ENCODE measurements at places on chromosomes 16 and 17. TPM values are rescaled to one million over a fixed set of nuclear protein-coding genes. Genes with fewer than 3 reads are reported as not detected.
A peak's percentile ranks its signal among the peaks of the same experiment; 100 is the strongest.

GRCh38 chr17:40318830-40319391 lies 9.9 kb downstream of the RARA start:
- peaks cover 93% of the 10 kb centered on the region for H3K4me1 ChIP-seq
- no peak for DNase-seq
- peak overlapping the region; percentile 59 for H3K4me3 ChIP-seq
- no peaks in the 10 kb centered on the region for H3K36me3 ChIP-seq
- no peaks in the 10 kb centered on the region for H3K27me3 ChIP-seq

DNA sequence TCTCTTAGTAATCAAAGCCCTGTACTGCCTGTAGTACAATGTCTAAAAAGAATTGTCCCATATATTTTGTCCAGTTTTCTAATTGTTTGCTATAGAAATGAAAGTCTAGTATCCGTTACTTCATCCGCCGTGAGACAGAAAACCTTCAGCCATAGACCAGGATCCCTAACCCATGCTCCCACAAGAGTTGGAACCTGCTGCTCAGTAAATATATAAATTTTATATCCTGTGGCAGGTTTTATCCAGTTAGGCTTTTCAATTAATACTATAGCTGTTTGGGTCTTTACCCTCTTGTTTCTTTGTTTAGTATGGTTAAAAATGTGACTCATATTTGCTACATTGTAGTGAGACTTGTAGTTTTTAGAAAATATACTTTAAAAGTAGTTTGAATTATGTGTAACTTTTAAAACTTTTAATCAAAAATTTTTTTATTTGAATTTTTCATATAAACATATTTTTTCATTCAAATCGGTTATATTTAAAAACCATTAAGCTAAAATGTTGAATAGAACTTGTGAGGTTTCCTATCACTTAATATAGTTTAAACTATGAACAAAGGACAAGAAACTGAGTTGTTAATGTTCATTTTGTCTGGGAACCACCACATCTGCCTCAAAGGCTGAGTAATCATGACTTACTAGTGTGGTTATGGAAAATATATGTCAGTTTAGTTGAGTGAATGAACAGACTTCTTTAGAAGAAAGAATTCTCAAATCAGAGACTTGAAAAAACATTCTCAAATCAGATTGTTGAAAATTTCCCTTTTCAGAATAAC lies 54.8 kb downstream of the VMP1 start:
- no peak for DNase-seq
- H3K27ac ChIP-seq, result no peak overlapping the region
- H3K4me1 ChIP-seq, result peaks cover 26% of the 10 kb centered on the region
- no peak overlapping the region for H3K4me3 ChIP-seq
- H3K36me3 ChIP-seq, result peaks cover 2% of the 10 kb centered on the region

Gene MT4
- not detected for total RNA-seq

GRCh38 chr17:38908676-38909181 lies 16.7 kb upstream of the LASP1NB start:
- DNase-seq, result no peak
- no peaks in the 10 kb centered on the region for H3K36me3 ChIP-seq
- no peaks in the 10 kb centered on the region for H3K27me3 ChIP-seq
- H3K27ac ChIP-seq, result peak overlapping the region; percentile 37
- H3K4me1 ChIP-seq, result peaks cover 32% of the 10 kb centered on the region

GRCh38 chr16:59220011-59220410 lies 485.9 kb upstream of the GOT2 start:
- no peak overlapping the region for H3K4me3 ChIP-seq
- no peak overlapping the region for H3K27ac ChIP-seq
- no peaks in the 10 kb centered on the region for H3K27me3 ChIP-seq

- H3K27me3 ChIP-seq, result no peaks in the 10 kb centered on the region
- H3K4me3 ChIP-seq, result no peak overlapping the region
- H3K36me3 ChIP-seq, result no peaks in the 10 kb centered on the region
- DNase-seq, result no peak
Measured at GRCh38 chr16:77298418-77299360, 99.5 kb downstream of the SYCE1L start.

Measured in body of pancreas (tissue), 4 donors.